ENCODE measurements at places on chromosomes 1 and 21. TPM values are rescaled to one million over a fixed set of nuclear protein-coding genes. Genes with fewer than 3 reads are reported as not detected.

DNA sequence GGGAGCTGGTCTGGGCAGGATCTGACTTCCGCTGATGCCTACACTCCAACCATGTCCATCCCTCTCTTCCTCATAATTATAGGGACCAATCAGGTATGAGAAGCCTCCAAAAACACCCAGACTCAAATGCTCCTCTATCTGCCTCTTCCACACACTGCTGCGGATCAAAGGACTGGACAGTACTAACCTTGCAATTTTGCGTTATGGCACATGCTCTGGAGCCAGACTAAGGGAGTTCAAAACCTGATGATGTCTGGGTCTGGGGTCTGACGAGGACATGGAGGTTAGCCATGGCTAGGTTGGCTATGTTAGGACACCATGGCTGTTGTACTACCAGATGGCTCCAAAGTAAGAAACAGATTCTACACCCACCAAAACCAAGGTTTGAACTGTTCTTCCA lies 10.3 kb downstream of the GPN2 start:
- DNase-seq, result no peak

GRCh38 chr1:184673305-184673704 lies 81.4 kb downstream of the EDEM3 start:
- DNase-seq, result no peak

Gene NFASC
- 23.3 TPM for total RNA-seq

DNA sequence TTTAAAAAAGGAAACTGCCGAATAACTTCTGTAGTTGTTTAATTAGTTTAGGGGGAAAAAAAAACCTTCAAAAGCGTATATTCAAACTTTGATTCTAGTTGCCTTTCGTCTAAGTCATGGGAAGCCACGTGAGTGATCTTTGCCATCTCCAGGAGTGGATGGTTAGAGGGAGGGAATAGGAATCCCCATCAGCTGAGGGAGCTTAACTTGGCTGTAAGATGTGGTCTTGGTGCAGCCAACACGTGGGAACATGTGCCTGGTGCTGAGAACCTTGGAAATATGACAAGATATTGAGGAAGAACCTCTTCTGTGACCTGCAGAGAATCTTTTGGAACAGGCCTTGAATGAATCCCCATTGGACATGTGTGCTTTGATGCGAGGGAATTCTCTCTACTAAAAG lies 1.7 kb downstream of the BACE2 start:
- DNase-seq, result no peak

DNA sequence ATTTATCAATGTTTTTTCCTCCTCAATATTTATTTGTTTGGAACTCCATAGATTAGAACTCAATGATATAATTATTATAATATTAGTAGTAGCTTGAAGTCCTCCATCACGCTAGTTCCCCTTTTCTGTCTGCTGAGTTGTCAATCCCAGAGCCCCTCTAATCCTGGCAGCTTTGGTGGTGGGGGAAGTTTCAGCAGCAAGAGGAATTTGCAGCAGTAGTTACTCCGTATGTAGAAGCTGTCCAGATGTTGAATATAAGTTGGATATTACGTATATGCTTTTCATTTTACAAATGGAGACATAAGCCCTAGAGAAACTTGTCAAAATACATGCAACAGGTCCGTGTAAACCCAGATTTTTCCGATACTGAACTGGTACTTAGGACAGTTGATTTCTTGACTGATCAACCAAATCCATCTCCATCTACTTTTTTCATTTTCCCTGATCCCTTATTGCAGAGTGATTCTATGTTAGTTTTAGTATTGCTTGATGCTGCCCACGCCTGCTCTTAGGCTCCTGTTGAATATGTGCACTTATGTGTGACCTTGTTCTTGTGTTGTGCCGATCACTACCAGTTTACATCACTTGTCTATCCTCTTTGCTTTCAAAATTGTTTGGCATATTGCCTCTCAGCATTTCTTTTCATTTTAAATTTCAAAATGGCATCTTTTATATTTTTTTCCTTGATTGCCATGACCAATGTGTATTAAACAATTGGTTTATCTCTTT lies 28.1 kb downstream of the SMAP2 start:
- DNase-seq, result no peak

- no peak for DNase-seq
Measured at GRCh38 chr1:43704838-43705237, 2.5 kb upstream of the ST3GAL3 start.

Gene IGSF21
- total RNA-seq, result 3.2 TPM

Data from vagina (tissue), 2 donors.